ENCODE measurements at places on chromosomes 1 and 21.

DNA sequence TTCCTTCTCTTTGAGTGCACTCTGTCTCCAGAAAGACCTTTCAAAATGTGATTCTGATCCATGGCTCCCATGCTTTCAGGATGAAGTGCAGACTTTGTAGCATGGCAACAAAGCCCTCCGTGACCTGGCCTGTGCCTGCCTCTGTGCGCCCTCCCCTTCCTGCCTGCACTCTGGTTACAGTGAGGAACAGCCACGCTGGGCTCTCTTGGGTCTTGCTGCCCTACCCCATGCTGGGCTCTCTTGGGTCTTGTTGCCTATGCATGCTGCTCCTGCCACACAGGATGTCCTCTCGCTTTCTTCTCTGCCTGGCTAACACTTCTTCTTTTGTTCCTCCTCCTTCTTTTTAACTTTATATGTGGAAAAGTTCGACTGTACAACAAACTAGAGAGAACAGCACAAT, 28.0 kb downstream of the LMOD1 start:
- no peak for DNase-seq

GRCh38 chr1:54380290-54380882, 25.8 kb downstream of the SSBP3 start:
- no peak for DNase-seq

GRCh38 chr1:61084491-61085031, 2.2 kb downstream of the NFIA start:
- DNase-seq = no peak

DNA sequence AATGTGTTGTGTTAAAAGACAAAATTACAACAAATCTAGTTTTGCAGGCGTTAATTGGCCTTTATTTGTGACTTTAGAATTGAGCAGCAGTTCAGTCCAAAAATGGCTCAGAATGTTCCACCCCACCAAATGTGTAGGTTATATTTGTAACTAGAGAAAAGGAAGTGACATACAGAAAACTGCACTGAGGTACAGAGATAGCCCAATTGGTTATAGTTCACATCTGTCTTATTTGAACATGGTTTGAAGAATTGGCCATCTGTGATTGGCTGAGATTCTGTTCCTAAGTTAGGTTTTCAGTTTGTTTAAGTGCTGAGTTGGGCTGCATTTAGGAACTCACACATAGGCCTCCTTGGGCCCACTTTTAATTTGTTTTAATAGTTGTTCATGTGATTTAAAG, 12.0 kb upstream of the FMO2 start:
- no peak for DNase-seq

- DNase-seq = no peak
Measured at GRCh38 chr21:39065917-39066316, 117.3 kb downstream of the PSMG1 start.

DNA sequence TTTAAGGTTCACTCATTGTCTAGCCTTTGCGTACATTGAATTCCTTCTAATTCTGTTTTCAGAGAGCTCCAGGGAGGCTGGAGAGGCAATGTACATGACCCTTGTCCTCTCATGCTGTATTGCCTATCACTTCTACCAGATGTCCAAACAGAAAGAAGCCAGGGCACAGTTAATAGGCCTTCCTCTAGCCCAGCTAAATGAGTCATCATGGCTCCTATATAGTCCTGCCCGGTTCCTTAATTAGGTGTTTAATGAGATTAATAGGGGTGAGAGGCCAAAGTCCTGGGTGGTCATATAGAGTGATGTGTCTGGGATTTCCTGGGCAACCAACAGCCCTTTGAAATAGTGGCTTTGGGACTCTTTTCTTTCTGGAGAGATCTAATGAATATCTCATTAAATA, 76.3 kb downstream of the ZSCAN20 start:
- no peak for DNase-seq

GRCh38 chr1:240559781-240560180, 52.2 kb downstream of the GREM2 start:
- no peak for DNase-seq

DNA sequence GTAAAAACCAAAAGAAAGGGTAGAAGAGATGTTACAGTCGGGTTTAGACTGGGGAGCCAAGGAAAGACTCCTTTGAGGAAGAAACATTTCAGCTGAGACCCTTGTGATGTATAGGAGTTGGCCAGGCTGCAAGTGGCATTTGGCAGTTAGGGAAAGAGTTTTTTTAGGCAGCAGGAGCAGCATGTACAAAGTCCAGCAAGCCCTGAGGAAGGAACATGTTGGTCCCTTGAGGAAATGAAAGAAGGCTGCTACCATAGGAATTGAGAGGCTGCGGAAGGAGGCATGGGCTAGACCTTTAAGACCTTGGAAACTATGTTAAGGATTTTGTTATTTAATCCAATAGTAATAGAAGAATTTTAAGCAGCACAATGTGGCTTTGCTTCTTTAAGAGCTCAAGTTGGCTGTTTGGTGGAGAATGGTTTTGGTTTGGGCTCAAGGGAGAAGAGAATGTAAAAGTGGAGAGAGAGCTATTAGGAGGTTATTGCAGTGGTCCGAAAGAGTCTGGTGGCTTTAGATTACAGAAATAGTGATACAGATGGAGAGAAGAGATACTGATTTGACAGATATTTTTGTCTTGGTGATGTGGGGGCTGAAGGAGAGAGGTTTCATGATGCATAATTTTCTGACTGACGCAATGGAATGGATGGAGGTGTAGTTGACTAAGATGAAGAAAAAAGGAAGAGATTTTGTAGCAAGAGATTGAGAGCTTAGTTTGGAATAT, 26.6 kb downstream of the SMAP2 start:
- no peak for DNase-seq

DNA sequence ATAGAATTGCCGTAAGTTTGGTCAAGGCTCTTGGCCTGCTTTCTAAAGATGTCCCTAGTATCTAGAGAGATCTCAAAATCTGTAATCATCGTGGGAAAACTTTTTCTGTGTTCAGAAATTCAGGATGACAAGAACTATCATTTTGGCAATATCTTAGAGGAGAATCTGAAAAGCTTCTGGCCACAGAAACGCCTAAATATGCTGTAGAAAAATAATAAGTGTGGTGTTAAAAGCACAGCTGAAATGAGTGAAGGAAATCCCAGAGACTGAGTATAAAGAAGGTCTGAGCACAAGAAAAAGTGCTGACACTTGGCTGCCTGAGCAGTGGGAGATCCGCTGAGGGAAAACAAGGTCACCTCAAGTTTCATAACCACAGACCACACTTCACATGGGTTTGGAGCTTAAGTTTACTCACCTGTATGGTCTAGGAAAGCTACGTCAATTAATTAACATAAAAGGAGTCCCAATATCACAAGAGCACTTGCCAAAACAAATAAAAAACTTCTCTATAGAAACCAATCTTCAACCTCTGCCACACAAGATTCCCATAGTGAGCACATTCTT, 235.2 kb upstream of the IRF2BP2 start:
- no peak for DNase-seq

DNA sequence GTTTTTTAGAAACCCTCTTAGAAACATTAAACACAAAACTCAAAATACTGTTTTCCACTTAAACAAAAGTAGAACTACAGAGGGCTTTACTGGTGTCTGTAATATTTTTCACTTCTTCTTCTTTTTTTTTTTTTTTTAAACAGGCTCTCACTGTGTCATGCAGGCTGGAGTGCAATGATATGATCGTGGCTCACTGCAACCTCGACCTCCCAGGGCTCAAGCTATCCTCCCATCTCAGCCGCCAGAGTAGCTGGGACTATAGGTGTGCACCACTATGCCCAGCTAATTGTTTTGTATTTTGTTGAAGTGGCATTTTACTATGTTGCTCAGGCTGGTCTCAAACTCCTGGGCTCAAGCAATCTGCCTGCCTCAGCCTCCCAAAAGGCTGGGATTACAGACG, 194.8 kb downstream of the DAB1 start:
- DNase-seq = no peak

DNA sequence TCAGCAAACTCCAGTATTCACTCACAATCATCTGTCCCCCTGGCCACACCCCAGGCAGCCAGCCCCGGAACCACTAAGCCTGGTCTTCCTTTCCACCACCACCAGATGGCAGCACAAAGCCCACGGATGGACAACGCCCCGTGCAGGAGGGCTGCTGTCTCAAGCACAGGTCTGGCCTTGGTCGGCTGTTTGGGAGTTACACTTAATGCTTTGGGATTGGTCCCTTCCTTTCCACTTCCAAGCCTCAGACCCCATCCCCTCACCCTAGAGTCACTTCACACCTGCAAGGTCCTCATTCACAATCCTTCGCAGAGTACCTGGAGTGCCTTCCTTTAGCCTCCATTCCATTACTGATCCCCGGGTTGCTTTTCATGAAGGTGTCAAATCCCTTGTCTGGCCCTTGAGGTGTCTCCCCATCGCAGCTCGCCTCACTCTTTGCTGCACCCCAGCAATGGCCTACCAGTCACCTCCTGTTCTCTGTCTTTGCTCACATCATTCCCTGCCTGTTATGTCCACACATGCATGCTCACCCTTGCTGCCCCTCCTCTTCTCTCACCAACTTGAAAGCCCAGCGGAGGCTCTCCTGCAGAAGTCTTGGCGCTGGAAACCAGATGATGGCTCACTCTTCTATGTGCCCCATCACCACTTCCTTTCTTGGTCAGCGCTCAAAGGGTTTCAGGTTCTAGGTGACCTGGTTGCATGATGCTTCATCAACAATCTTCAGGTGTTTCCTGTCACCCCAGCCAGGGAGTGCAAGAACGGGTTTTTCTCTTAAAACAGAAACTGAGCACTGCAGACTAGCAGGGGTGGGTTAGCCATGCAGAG, 24.9 kb upstream of the KCNA2 start:
- DNase-seq = peak; percentile 73

GRCh38 chr1:50346621-50347020, 76.6 kb downstream of the DMRTA2 start:
- DNase-seq = no peak

DNA sequence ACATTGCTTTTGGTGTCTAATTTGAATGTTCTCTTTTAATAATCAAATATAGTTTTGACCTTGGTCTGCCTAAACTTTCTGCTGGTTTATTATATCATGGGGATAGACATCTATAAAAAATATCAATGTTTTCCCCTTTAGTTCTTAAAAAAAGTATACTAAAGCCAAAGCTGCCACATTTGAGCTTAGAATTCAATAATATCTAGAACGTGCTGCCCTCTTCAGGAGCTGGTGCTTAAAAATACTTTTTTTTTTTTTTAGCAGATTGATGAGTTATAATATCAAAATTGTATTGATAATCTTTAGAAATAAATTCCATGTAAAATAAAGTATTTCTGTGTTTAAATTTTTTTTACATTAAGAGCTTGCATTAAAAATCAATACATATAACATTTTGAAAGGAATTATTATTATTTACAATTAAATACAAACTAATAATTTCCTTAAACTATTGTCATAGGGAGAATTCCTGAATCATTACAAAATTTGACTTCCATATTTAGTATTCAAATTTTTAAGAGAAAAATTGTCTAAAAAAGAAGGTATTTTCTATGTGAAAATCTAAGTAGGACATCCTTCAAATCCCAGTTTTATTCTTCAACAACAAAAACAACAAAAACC, 40.1 kb upstream of the ADGRL2 start:
- no peak for DNase-seq

DNA sequence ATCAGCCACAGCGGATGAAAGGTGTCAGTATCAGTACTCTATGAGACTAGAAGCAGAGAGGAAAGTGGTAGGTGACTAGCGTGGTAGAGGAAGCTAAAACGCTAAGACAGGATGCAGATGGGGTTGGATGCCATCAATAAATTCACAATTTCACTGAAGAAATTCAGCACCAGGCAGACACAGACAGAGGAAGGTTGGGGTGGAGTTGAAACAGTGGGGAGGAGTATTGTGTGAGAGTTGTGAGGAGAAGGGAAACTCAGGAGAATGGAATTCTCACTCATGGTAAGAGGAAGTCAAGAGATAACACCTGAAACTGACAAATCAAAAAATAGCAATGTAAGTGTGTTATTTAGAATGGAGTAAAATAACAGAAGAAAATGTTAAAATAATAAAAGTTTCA, 208.5 kb upstream of the DAB1 start:
- no peak for DNase-seq

All from posterior cingulate gyrus (tissue), 11 donors.